Fibroblast of pulmonary artery (primary cell): ENCODE measurements at places on chromosomes 5 and 9.

DNA sequence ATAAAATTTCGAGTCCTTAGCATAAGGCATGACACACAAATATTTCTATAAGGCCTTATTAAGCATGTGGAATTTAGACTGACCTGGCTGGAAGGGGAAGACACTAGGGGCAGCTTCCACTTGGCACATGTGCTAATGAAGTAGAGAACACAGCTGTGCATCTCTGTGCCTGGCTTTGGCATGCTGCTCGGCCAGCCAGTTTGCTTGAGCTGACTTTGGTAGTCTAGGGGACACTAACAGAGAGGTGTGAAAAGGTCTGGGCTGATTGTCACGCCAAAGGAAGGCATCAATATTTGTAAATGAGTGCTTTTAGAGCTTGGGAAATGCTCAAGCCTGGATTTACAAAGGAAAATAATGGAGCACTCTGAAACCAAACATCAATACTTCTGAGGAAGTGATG, 723.7 kb downstream of the PRELID2 start:
- DNase-seq: no peak

- peak; percentile 16 for DNase-seq
These were observed 116.7 kb downstream of the GNA14 start for GRCh38 chr9:77531400-77531799.

- peak; percentile 89 for DNase-seq
These were observed 3.4 kb downstream of the PDLIM4 start for GRCh38 chr5:132260714-132261551.

GRCh38 chr9:108278341-108278740, 577.4 kb downstream of the ACTL7B start:
- no peak for DNase-seq

DNA sequence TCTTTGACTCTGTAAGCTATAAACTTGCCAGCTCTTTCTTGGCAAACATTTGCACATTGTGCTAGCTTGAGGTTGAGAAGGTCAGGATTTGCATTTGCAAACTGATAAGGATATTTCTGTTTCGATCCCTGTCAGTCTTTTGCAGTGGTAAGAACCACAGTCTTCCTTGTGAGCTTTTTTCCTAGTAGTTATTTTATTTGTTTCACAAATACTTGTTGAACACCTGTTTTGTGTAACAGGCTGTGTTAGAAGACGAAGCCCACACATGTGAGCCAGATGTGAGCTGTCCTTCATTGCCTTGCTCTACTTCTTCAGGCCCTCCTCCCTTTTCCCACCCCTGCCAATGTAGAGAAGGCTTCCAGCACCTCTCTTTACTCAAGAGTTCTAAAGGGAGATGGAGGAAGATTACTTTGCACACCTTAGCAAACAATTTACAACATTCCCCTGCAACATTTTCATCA, 327.0 kb upstream of the KLF4 start:
- no peak for DNase-seq

- no peak for DNase-seq
These were observed 62.3 kb upstream of the SPRY4 start for GRCh38 chr5:142387024-142387682.

DNA sequence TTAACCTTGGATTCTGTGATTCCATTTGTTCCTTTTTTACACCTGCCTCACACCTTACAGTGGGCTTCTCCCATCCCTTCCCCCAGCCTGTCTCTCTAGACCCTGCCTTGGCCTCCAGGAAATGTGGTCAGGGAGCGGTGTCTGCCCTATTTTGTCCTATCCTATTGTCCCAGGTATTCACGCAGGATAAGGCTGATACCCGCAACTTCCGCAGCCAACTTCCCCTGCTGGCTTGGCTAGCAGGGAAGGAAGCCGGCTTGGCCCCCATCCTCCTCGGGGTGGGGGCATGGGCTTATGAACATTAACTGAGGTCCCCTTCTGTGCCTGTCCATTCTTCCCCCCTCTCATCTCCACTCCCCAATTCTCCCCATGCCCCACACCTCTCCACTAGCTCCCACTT, 3.5 kb downstream of the CSF1R start:
- no peak for DNase-seq

GRCh38 chr9:23820451-23821374, 5.3 kb downstream of the ELAVL2 start:
- DNase-seq: no peak

GRCh38 chr5:59367791-59368394, 525.6 kb downstream of the PDE4D start:
- DNase-seq: peak; percentile 86

GRCh38 chr9:122075135-122076030, 17.7 kb downstream of the TTLL11 start:
- DNase-seq: no peak

GRCh38 chr5:54446379-54446732, 9.1 kb upstream of the HSPB3 start:
- DNase-seq: no peak

- peak; percentile 64 for DNase-seq
These were observed 539 bp downstream of the ARRDC3 start for GRCh38 chr5:91382530-91383026.

- DNase-seq: no peak
These were observed 19.1 kb downstream of the PDGFRB start for GRCh38 chr5:150136305-150137167.

DNA sequence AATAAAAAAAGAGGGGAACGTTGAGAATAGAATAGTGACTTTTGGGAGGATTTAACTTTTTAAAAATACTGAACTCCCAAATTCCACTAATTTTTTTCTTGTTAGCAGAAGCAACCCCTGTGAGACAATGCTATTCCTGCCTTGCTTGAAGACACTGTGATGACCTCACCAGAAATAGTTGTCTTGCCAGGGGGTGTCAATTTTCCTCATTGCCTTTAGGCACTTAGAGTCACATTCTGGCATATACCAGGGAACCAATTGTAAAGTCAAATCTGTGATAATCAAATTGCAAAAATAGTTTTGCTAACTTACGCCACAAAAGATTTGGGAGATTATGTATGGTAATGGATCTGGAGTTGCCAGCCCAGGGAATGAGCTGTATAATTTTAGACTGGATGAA, 42.8 kb upstream of the RPS23 start:
- DNase-seq: no peak

DNA sequence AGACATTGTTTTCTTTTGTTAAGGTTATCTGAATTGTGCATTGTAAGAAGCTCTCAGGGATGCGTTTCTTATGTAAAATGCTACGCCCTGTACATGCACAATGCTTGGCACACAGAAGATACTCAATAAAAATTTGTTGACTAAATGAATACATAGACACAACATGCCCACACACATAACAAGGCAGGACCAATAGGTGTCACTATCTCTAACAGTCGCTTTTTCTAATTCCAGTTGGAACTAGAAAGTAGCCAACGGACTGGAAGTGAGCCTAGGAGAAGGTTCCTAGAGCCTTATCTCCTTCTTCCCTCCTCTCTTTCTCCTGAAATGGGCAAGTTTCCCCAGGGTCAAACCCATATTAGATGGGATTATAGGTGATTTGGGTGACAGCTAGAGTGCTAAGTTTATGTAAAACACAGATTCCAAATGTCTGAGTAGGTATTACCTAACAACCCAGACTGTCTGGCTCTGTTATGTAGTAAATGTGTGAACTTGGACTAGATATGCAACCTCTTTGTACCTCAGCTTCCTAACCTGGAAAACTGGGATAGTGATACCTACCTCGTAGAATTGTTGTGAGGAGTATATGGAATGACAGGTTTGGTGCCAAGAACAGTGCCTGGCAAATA, 603.0 kb downstream of the RAB3C start:
- DNase-seq: no peak

DNA sequence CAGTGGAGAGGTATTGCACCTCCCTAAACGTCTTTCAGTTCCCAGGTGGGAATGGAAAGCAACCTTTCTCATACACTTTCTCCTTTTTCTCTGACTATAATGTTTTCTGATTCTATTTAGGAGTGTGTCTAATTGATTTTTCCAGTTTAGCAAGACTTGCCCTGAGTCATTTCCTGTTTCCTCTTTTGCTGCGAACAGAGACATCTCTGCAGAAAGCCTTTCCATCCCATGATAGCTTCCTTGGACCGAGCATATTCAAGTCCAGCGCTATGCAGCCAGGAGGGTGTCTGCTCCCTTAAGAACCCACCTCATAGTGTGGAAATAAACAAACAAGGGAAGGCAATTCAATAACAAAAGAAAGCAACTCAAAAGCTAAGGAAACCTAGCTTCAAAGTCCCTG, 60.0 kb upstream of the CDH6 start:
- peak; percentile 69 for DNase-seq

GRCh38 chr5:5739490-5739945, 317.0 kb downstream of the ICE1 start:
- no peak for DNase-seq

- DNase-seq: peak; percentile 9
These were observed 103.5 kb downstream of the NTRK2 start for GRCh38 chr9:84773022-84773421.

DNA sequence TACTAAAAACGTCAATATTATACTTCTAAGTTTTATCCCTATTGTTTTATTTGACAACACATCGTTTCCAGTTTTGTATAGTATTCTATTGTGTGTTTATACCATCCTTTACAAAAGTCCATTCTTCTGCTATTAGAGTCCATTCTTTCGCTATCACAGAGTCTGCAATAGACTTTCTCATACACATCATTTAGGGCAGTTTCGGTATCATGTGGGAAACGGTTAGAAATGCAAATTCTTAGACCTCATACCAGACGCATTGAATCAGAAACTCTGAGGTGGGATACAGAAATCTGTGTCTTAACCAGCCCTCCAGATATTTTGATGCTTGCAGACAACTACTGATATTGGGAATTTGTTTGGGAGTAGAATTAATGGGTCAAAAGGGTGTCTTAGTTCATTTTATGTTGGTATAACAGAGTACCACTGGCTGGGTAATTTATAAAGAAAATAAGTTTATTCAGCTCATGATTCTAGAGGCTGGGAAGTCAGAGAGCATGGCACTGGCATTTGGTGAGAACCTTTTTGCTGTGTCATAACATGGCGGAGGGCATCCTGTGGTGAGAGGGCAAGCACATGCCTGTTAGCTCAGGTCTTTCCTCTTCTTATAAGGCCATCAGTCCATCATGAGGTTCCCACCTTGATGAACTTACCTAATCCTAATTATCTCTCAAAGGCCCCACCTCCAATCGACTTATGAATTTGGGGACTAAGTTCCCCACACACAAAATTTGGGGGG, 21.1 kb downstream of the CARTPT start:
- DNase-seq: no peak

GRCh38 chr9:89608641-89609335, 4.0 kb downstream of the GADD45G start:
- DNase-seq: no peak

- peak; percentile 38 for DNase-seq
These were observed 31.7 kb downstream of the PRRX2 start for GRCh38 chr9:129696944-129697655.

DNA sequence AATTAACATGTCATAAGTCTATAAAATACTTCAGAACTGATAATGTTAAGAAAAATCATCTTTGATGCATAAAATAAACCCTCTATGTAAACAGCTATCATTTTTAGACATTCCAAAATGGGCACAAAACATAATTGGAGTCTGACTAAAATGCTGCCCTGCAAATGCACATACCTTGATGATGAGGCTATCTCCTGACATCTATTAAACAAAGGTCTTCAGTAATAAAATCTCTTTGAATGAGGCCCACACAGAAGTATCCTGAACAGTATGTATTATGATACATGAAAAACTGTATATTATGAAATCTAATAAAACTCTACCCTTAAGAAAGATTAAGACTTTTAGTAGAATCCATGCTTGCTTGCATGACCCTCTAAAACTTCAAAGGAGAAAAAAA, 66.1 kb downstream of the FBXL17 start:
- no peak for DNase-seq

DNA sequence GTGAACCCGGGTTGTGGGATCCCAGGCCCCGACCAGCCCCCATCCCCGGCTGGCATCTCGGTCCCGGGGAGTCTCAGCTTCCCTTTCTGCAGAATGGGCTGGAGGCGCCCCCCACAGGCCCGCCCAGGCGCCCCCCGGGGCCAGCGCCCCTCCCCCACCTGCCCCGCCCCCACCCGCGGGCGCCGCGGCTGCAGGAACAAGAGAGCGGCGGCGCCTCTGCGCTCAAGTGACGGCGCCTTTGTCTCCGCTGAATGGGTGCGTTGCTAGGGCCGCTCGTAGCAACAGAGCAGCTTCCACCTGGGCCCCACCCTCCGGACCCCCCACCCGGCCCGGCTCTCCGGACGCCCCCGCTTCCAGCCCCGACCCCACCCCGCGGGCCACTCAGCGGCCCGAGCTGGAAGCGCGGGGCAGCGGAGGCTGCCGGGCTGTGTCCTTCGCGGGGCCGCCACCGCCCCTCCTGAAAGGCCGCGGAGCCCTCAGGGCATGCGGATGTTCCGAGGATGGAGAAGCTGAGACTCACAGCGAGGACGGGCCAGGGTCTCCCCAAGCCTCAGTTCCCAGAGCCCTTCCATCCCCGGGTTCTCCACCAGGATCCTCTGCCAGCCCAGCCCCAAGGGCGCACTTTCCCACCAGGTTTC, 27.5 kb downstream of the ADGRD2 start:
- no peak for DNase-seq

DNA sequence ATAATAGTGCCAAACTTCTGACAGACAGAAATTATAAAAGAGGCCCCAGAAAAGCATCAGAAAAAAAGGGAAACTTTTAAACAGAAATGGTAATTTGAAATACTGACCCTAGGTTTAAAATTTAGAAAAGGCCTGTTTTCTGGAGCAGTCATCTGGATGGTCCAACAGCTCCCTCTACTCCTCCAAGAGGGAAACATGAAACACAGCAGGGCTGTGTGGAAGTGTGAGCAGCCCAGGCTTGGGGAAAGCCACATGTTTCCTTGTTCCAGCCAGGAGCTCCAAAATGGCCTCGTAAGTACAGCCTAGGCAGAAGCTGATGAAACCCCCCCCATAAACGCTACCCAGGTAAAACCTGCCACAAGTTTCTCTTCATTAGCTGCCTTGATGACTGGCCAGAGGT, 499.3 kb upstream of the ADAMTS16 start:
- peak; percentile 3 for DNase-seq

GRCh38 chr9:30039712-30040111, 2344.7 kb upstream of the ACO1 start:
- no peak for DNase-seq
